ENCODE measurements at places on chromosomes 5 and 9.

GRCh38 chr5:34544403-34544802 is 111.7 kb upstream of the RAI14 start:
- DNase-seq: no peak

DNA sequence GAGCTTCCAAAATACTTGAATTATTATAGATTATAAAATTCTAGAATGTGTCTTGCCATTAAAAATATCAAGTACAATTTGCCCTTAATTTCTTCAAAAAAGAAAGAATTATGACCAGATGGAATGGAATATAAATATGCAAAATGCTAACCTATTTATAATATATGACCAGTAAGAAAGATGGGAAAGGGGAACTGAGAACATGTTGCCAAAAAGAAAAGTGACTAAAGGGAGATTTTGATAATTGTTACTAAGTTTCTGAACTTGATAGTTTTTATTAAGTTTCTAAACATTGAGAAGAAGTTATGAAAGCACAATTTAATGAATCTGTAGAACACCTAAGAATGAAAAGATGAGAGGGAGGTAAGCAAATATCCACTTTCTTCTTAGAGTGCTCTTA is 188.4 kb upstream of the NR4A3 start:
- no peak for DNase-seq

DNA sequence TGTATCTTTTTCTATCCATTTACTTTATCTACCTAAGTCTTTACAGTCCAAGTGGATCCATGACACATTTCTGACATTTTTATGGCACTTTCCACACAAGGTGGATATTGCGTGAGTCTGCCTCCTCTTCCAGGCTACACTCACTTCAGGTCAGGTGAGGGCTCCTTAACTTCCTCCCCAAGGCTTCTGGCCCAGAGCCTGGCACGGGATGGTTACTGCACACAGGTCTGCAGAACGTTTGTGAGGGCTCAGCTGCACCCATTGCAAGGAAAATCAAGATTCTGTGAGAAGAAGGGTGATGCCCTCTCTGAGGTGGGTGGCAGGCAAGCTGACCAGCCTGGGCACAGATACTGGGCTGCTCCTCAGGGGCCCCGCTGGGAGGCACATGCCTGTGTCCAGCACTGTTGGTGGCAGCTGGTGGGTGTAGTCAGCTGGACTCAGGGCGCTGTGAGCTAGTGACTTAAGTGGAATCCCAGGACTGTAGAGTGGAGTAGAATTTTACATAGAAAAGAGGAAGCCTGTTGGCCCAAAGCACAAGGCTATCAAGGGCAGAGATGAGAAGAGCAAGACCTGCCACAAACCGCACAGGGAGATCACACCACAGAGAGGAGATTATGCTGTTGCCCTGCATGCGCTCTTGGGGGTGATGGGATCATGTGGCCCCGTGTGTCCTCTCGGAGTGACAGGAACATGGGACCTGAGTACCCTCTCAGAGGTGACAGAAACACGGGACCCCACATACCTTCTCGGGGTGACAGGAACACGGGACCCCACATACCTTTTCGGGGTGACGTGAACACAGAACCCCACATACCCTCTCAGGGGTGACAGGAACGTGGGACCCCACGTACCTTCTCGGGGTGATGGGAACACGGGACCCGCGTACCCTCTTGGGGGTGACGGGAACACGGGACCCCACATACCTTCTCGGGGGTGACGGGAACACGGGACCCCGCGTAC is 21.3 kb downstream of the AHRR start:
- DNase-seq: no peak

GRCh38 chr5:57718155-57718554 is 235.5 kb upstream of the ACTBL2 start:
- no peak for DNase-seq

- DNase-seq: no peak
Observed at GRCh38 chr9:5712651-5713390, 83.9 kb downstream of the RIC1 start.

- no peak for DNase-seq
Observed at GRCh38 chr9:114027863-114028465, 50.1 kb downstream of the AMBP start.

DNA sequence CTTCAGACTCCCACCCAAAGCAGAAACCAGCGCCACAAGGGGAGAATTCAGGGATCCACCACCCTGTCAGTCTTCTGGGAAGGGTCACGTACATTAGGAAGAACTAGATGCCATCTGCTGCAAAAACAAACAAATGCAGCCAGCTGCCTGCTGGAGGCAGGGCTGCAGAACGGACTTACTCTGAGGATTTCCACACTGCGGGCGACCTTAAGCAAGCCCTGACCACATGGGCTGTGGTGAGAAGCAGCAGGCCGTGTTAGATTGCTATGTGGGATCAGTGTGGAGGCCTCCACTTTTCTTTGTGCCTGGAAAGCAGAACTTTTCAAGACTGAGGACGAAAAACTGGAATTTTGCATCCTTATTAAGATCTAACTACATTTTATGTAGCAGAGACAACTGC is 13.4 kb upstream of the LTC4S start:
- DNase-seq: no peak

GRCh38 chr9:80560976-80561375 is 989.2 kb downstream of the TLE4 start:
- no peak for DNase-seq

GRCh38 chr5:61159836-61160235 is 2.4 kb downstream of the SMIM15 start:
- DNase-seq: no peak
